ENCODE measurements at places on chromosomes 5 and 9. TPM values are rescaled to one million over a fixed set of nuclear protein-coding genes. Genes with fewer than 3 reads are reported as not detected.
A peak's percentile ranks its signal among the peaks of the same experiment; 100 is the strongest.

DNA sequence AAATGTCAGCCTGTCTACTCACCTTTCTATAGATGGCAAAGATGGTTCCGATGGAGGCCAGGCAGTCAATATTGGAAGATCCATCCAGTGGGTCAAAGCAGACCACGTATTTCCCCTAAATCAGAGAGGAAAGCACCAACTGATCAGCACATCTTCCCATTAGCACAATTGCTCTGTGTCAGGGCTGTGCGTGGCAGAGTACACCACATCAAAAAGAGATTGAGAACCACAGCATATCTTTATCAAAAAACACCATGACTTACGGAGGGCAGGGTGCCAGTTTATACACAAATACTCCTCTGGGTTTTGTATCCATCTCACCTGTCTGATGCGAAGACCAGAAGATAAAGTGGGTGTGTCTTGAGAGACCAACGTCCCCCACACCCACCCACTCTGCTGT is 9.1 kb downstream of the FBP2 start:
- peaks cover 7% of the 10 kb centered on the region for H3K4me1 ChIP-seq
- no peaks in the 10 kb centered on the region for H3K27me3 ChIP-seq
- H3K36me3 ChIP-seq, result no peaks in the 10 kb centered on the region
- no peak overlapping the region for H3K4me3 ChIP-seq

DNA sequence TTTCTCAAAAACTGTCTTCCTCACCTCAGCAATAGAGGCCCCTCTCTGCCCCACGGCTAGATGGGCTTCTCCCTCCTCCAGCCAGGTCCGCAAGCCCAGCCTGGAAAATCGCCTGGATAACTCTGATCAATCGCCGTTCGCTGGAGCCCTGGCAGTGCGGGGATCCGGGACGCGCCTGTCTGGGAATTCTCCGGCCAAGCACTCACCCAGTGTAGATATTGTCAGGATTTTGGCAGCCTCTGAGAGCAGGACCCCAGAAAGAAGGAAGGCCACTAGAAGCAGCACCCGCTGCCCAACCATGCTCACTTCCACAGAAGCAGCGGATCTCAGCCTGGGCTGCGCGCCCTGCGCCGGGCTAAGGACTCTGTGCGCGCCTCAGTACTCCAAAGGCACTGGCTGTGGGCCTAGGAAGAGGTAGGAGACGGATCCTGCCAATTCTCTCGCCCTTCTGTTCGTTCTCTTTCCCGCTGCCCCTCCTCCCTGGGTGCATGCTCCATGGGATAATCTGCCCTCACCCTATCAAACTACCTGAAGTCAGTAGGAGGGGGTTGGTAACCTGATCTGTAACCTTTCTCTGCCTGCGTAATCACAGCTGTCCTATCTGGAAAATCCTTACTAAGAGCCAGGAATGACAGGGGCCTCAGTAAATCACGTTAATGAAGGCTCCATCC is at the start of gene UGT3A1:
UGT3A1 (minus strand) TSS at position 450 of the 671 bp plus-strand sequence; CDS start at position 300, 150 bp downstream.
- H3K36me3 ChIP-seq, result no peaks in the 10 kb centered on the region
- H3K4me1 ChIP-seq, result no peaks in the 10 kb centered on the region
- peaks cover 5% of the 10 kb centered on the region for H3K27me3 ChIP-seq
- H3K27ac ChIP-seq, result no peak within 1 kb of the TSS
- no peak within 1 kb of the TSS for H3K4me3 ChIP-seq
- DNase-seq, result no peak

DNA sequence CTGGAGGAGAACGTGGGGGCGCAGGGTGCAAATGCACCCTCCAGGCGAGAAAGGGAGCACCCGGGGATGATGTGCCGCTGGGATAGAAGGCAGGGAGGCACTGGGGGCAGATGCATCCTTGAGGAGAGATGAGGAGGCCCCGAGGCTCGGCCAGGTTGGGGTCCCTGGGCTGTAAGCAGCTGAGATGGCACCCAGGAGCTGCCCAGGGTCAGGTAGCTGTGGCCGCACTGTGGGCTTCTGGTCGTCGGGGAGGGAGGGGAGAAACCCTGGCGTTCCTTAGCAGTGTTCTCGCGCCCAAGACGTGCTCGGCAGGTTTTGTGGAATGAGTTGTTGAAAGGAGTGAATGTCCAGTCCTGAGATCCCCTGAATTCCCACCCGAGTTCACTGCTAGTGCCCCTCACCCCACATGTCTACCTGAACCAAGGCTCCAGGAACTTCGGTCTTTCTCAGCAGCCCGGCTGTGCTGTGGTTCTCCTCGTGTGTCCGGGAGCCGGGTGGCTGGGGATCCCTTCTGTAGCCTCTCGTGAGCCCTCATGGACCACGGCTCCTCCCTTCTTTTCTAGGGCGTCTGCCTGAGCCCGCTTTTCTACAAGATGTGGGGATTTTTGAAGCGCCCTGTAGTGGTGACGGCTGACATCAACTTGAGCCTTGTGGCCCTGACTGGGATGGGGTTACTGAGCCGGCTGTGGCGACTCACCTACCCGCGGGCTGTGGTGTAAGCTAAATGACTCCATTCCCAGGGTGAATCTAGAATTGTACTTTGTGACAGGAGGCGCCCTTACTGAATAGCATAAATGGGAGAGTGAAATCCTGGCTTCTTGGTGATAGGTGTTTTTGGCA is 1.1 kb downstream of the POMT1 start:
- peaks cover 34% of the 10 kb centered on the region for H3K4me1 ChIP-seq
- H3K4me3 ChIP-seq, result peak overlapping the region; percentile 76
- no peaks in the 10 kb centered on the region for H3K27me3 ChIP-seq
- no peak overlapping the region for H3K27ac ChIP-seq
- H3K36me3 ChIP-seq, result peaks cover 18% of the 10 kb centered on the region
- DNase-seq, result peak; percentile 50

GRCh38 chr9:98432134-98432533 is 176.7 kb upstream of the TBC1D2 start:
- no peaks in the 10 kb centered on the region for H3K4me1 ChIP-seq
- H3K4me3 ChIP-seq, result no peak overlapping the region
- DNase-seq, result no peak
- H3K36me3 ChIP-seq, result no peaks in the 10 kb centered on the region
- H3K27me3 ChIP-seq, result peaks cover 3% of the 10 kb centered on the region
- no peak overlapping the region for H3K27ac ChIP-seq

- H3K36me3 ChIP-seq, result peaks cover 4% of the 10 kb centered on the region
- H3K27me3 ChIP-seq, result no peaks in the 10 kb centered on the region
- no peak for DNase-seq
- H3K4me1 ChIP-seq, result no peaks in the 10 kb centered on the region
These were observed 9.0 kb upstream of the RFX3 start for GRCh38 chr9:3534614-3535404.

GRCh38 chr5:16625096-16625495 is 8.3 kb upstream of the RETREG1 start:
- H3K4me1 ChIP-seq, result peaks cover 41% of the 10 kb centered on the region
- H3K27me3 ChIP-seq, result no peaks in the 10 kb centered on the region
- no peak overlapping the region for H3K27ac ChIP-seq
- H3K4me3 ChIP-seq, result no peak overlapping the region
- no peaks in the 10 kb centered on the region for H3K36me3 ChIP-seq

GRCh38 chr9:105243015-105243686 is 1.3 kb upstream of the SLC44A1 start:
- H3K27ac ChIP-seq, result no peak overlapping the region
- no peak for DNase-seq
- H3K4me3 ChIP-seq, result no peak overlapping the region
- H3K4me1 ChIP-seq, result peaks cover 9% of the 10 kb centered on the region
- no peaks in the 10 kb centered on the region for H3K36me3 ChIP-seq

DNA sequence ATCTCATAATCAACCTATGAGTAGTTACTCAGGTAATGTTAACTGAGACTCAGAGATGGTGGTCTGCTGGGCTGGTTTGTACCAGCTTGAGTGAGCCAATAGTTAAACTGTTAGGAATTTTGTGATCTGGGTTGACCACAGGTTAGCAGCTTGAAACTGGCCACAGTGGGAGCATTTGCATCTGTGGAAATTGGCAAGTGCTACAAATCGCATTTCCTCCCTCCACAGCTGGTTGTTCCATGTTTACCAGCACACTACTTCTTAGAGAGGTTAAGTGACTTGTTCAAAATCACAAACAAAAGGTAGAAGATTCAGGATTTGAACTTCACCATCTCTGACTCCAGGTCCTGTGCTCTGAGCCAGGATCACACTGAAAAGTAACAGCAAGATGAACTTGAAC is 446.9 kb upstream of the CLINT1 start:
- H3K36me3 ChIP-seq, result no peaks in the 10 kb centered on the region
- H3K27ac ChIP-seq, result no peak overlapping the region
- no peaks in the 10 kb centered on the region for H3K27me3 ChIP-seq
- H3K4me1 ChIP-seq, result no peaks in the 10 kb centered on the region

GRCh38 chr9:137647096-137647714 is 28.4 kb downstream of the EHMT1 start:
- peaks cover 37% of the 10 kb centered on the region for H3K4me1 ChIP-seq
- DNase-seq, result peak; percentile 11
- no peak overlapping the region for H3K4me3 ChIP-seq
- H3K27ac ChIP-seq, result no peak overlapping the region

GRCh38 chr9:127451858-127452656 is 747 bp downstream of the LRSAM1 start:
- H3K4me3 ChIP-seq, result peak overlapping the region; percentile 79
- H3K4me1 ChIP-seq, result peaks cover 39% of the 10 kb centered on the region
- H3K36me3 ChIP-seq, result peaks cover 4% of the 10 kb centered on the region
- DNase-seq, result peak; percentile 32
- peak overlapping the region; percentile 88 for H3K27ac ChIP-seq
- no peaks in the 10 kb centered on the region for H3K27me3 ChIP-seq

DNA sequence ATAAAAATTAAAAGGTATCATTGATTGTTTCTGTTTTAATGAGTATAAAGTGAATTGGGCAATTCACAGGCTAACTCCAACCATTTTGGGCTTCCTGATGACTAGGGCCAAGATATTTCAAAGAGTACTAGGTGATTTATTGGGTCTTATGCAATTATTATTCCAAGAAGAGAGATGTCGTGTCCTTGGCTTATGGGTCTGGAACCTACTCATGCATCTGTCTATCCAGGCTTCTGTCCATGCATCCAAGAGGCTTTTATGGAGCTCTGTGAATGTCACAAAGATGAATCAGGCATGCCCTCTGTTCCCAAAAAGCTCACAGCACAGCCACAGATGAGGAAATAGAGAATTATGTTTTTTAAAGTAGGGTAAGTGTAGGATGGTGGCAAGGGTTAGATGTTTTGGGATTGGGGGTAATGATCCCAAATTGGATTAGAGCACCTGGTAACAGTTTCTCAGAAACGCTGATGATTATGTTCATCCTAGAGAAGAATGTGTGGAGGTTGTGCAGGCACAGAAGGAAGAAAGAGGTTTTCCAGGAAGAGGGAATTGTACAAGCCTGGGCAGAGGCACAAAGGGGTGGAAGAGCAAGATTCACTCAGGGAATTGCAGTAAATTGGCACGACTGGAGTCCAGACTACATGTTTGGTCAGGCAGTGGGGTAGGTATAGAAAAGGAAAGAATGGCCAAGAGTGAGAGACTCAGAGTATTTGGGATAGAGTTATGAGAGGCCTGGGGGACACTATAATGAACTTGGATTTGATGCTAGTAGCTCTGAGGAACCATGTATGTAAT is 83.0 kb upstream of the TNC start:
- peaks cover 2% of the 10 kb centered on the region for H3K27me3 ChIP-seq
- H3K36me3 ChIP-seq, result no peaks in the 10 kb centered on the region
- no peak for DNase-seq
- no peak overlapping the region for H3K4me3 ChIP-seq
- H3K4me1 ChIP-seq, result no peaks in the 10 kb centered on the region

- H3K36me3 ChIP-seq, result no peaks in the 10 kb centered on the region
- DNase-seq, result no peak
- H3K27me3 ChIP-seq, result no peaks in the 10 kb centered on the region
- H3K27ac ChIP-seq, result no peak overlapping the region
These were observed 8.8 kb upstream of the IGFBPL1 start for GRCh38 chr9:38432922-38433510.

DNA sequence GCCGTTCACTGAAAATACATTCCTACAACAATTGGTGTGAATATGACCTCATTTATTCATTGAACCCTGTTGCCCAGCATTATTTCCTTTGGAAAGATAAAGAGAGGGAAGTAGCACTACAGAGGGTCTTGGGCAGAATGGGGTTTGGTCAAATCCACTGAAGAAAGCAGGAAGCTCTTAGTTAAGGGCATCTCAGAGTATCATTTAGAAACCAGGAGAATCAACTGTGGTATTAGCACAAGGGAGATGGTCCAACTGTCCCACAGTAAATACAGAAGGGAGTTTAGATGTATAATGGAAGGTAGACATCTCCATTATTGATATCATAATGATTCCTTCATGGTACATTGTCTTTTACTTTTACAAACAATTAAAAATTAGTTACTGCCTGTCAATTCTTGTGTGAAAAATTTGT is 47.1 kb downstream of the LIX1 start:
- DNase-seq, result no peak
- H3K4me1 ChIP-seq, result no peaks in the 10 kb centered on the region
- no peaks in the 10 kb centered on the region for H3K36me3 ChIP-seq
- H3K27ac ChIP-seq, result no peak overlapping the region
- H3K4me3 ChIP-seq, result no peak overlapping the region

GRCh38 chr9:86097510-86098224 is 1.7 kb downstream of the GOLM1 start:
- no peak for DNase-seq
- no peaks in the 10 kb centered on the region for H3K27me3 ChIP-seq
- no peaks in the 10 kb centered on the region for H3K36me3 ChIP-seq
- no peak overlapping the region for H3K4me3 ChIP-seq
- no peak overlapping the region for H3K27ac ChIP-seq
- H3K4me1 ChIP-seq, result peaks cover 12% of the 10 kb centered on the region

- no peak overlapping the region for H3K4me3 ChIP-seq
- no peak for DNase-seq
- H3K27me3 ChIP-seq, result no peaks in the 10 kb centered on the region
- H3K4me1 ChIP-seq, result no peaks in the 10 kb centered on the region
- H3K36me3 ChIP-seq, result no peaks in the 10 kb centered on the region
These were observed 154.7 kb upstream of the RUSC2 start for GRCh38 chr9:35335164-35335563.

GRCh38 chr5:174247301-174247700 is 201.8 kb downstream of the NSG2 start:
- no peaks in the 10 kb centered on the region for H3K4me1 ChIP-seq
- no peak overlapping the region for H3K27ac ChIP-seq
- H3K27me3 ChIP-seq, result peaks cover 2% of the 10 kb centered on the region
- H3K4me3 ChIP-seq, result no peak overlapping the region
- no peaks in the 10 kb centered on the region for H3K36me3 ChIP-seq

LCN15 gene
- total RNA-seq, result not detected

EQTN gene
- total RNA-seq, result not detected

TMEM38B gene
- total RNA-seq, result 12.3 TPM

SERF1B gene
- 23.5 TPM for total RNA-seq

TEX48 gene
- not detected for total RNA-seq

OR1Q1 gene
- not detected for total RNA-seq

FLT4 gene
- 8.6 TPM for total RNA-seq

GARIN3 gene
- total RNA-seq, result not detected

SLC6A19 gene
- not detected for total RNA-seq

SLC27A4 gene
- 17.5 TPM for total RNA-seq

PCDHA6 gene
- not detected for total RNA-seq

WWC1 gene
- 1.6 TPM for total RNA-seq
